ENCODE measurements at places on chromosomes 5 and 9.

GRCh38 chr5:149915392-149916260 is 29.0 kb downstream of the PDE6A start:
- no peak for DNase-seq

GRCh38 chr9:89920951-89921350 is 316.1 kb downstream of the GADD45G start:
- DNase-seq = no peak

- DNase-seq = no peak
These were observed 345 bp downstream of the DNAI1 start for GRCh38 chr9:34458959-34459340.

DNA sequence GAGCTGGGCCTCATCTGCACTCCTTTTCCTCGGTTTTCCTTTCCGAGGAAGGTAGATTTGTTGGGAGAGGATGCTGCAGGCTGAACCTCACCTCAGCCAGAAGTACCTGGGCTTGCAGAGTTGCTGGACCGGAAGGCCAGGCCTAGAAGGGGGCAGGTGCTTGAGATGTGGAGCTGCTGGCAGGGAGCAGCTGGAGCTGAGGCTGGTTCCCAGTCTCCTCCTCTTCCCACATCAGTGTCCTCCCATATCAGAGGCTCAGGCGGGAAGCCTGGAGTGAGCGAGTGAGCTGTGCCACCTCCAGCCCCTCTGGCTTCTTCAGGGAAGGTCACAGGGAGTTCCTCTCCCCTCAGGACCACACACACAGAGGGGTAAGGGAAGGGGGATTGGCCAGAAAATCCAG is 259.4 kb downstream of the GADD45G start:
- DNase-seq = no peak

GRCh38 chr5:149448431-149448830 is 69.3 kb upstream of the IL17B start:
- no peak for DNase-seq

DNA sequence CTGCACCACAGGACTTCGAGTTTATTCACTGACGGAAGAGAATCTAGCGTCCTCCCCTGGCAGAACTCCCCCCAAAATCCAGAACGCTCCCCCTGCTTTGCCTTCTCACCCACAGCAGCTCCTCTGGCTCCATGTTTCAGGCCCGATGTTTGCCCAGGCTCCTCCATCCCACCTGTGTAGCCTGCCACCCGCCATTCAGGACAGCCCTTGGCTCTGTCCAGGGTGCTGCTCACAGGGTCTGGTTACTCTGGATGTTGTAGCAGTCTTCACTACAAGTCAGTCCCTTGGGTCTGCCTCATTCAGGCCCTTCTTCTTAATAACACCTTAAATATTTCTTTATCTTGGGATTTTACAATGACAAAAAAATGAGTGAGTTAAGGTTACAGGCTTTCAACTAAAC is 41.3 kb upstream of the SV2C start:
- DNase-seq = no peak

DNA sequence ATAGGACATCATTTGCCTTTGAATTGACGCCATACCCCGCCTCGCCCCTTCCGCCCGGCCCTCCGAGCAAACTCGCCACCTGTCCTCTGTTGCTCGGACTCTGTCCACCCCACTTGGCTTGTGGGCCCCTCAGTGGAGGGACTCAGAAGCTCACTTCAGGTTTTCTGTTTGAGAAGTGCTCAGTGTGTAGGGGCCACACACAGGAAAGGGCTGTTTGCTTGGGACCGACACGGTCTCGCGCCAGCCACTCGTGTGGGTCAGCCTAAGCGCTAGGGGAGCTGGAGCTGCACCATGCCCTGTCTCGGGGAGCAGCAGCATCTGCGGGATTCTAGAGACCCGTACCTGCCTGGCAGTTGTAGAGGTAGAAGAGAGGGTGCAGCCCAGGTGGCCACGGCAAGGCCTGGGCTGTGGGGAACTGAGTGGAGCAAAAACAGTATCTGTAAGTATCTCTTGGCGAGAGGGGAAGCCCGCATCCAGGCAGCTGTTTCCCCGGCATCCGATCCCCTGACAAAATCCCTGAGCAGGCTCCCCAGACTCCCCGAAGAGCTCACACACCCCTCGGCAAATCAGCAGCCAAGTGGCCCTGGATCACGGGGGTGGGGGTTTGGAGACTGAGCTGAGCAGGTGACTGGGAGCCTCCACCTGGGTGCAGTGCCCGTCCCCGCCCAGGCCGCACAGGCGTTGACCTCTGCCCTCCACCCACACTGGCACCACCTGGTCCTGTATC is 52.2 kb downstream of the COL5A1 start:
- DNase-seq = no peak

GRCh38 chr5:159681661-159682060 is 234.6 kb upstream of the ADRA1B start:
- no peak for DNase-seq

DNA sequence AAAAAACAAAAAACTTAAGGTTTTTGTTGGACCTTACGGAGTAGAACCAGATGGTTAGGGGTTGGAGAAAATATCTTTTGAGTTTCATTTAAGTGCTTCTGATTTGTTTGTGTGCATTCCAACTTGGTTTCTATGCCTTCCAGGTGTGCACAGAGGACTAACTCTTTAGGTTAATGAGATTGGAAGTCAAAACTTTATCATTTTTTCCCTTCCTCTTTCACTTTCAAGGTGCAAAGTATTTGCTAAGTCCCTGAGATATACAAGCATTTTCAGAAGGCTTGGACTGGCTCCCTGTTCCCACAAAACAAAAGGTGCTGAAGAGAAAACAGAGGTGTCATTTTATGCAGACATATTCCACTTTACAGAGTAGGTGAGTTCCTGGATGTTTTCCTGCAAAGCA is 30.3 kb upstream of the CER1 start:
- DNase-seq = no peak

DNA sequence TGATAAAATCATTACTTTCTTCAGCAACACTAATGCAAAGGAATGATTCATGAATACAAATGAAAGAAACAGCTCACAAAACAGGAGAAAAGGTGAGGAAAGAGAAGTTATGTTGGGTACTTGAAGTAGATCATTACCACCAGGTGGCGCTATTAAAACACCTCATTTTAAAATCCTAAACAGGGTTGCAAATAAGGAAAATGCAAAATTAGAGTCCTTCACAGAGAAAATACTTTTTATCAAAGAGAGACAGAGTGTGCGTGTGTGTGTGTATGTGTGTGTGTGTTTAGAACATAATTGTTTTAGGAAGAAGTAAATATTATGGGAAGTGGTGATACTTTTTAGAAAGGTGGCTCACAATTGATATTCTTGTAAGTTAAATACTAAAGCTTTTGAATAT is 49.5 kb upstream of the CD180 start:
- peak; percentile 76 for DNase-seq

GRCh38 chr9:69931340-69931739 is 110.7 kb downstream of the CFAP95 start:
- no peak for DNase-seq

DNA sequence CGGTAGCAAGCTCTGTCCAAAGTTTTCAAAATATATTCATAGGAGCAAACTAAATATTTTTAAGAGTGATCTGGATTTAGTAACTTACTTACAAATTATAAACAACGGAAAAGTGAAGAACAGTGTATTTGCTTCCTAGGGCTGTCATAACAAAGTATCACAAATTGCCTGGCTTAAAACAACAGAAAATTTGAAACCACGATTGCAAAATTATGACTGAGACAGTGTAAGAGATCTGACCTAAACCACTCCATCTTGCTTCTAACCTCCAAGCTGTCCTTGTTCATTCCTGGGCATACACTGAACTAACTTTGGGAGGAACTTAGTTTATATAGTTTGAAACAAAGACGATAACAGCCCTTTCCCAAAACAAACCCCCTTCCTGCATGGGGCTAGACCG is 202.0 kb upstream of the CDH6 start:
- DNase-seq = no peak

DNA sequence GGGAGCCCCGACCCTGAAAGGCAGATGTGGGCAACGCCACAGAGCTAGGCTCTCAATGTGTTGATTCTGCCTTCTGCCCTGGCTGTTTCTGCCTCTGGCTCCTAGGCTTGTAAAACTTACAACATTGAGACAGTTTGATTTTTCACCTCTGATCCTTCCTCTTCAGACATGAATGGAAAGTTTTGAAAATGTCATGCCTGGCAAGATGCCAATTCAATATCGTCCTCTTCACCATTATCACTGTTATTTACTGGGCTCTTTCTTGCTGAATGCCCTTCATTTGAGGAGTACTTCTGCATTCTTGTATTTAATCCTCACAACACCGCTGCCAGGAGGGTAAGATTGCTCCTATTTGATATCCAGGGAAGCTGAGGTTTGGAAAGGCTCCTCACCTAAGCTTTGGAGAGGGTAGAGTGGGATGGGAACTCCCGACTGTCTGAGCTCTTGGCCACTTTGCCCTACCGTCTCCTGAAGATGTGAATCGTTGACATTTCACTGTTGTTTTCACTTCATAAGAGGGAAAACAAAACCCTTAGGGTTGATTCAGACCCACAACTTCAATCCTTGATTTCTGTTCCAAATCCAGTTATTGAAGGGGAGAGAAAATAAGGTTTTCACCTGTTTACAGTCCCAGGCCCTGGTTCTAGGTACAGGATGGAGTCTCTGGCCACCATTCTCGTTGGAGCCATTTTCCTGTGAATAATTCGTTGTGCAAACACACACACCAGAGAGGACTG is 12.7 kb upstream of the FGF1 start:
- no peak for DNase-seq

- DNase-seq = no peak
These were observed 29.3 kb downstream of the MARVELD2 start for GRCh38 chr5:69444127-69444754.

DNA sequence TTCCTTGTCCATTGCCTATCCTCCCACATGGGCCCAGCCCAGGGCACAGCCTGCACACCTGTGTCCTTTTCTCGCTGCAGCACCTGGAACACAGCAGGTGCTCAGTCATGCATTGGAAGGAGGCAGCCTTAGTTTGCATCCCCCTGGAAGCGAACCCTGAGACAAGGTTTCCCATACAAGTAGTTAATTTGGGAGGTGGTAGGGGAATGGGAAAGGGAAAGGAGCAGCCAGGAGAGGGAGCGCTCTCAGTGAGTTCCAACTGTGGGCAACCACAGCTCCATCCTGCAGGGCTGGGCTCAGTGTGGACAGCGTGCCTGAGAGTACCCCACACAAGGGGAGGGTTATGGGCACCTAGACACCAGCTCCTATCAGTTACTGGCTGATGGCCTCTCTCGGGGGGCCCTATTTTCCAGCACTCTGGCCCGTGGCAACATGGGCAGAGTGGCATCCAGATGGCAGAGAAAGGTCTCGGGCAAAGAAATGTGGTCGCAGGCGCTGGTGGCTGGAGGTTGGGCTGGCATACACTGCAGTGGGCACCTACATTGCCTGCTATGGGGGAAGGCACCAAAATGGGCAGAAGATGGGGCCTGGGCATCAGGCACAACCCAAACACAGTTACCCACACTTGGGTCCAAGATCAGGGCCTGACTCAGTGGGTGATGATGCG is 50.1 kb downstream of the TSPAN17 start:
- DNase-seq = no peak

- no peak for DNase-seq
These were observed 493 bp downstream of the PRXL2C start for GRCh38 chr9:96654450-96655197.

GRCh38 chr5:160525471-160526261 is 104.0 kb downstream of the PTTG1 start:
- DNase-seq = no peak

DNA sequence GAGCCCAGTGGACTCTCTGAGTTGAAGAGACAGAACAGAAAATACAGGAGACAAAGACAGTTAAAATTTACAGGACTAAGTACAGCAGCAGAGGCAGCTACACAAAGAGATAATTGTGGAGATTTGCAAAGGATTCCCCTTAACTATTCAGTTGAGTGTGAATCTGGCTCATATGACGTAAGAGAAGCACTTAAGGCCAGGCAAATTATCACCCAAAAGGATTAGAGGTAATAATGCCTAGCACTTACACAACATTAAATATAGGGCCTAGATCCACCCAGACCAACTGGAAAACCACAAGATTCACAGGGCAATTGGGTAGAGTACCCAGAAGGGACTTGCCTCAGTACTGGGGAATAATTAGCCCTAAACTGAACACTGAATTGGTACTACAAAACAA is 41.3 kb downstream of the ADAMTS6 start:
- no peak for DNase-seq

DNA sequence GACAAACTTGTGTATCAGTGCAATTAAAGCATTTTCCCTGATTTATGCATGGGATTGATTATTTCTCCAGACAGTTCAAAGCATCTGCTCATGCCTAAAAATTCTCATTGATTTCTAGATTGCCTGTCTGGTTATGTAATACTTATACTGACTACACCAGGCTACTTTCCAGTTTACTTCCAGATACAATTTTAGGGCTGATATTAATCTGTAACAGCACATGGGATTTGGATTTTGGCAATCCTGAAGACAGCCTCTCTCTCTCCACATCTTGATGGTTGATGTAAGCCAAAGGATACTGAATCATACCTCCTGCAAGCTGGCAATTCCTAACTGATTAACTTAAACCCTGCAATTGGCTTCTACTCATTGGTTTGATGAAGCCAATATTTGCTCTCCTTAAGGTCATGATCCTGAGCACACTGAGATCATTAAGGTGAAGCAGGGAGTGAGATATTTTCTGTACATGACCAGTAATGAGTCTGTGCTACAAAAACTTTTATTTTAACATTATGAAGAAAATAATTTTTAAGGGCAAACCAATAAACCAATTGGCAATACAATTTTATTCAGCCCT is 25.7 kb upstream of the FBXL7 start:
- DNase-seq = no peak

All from forelimb muscle (tissue), 1 donor.